ENCODE measurements at places on chromosomes 4 and X. TPM values are rescaled to one million over a fixed set of nuclear protein-coding genes. Genes with fewer than 3 reads are reported as not detected.

DNA sequence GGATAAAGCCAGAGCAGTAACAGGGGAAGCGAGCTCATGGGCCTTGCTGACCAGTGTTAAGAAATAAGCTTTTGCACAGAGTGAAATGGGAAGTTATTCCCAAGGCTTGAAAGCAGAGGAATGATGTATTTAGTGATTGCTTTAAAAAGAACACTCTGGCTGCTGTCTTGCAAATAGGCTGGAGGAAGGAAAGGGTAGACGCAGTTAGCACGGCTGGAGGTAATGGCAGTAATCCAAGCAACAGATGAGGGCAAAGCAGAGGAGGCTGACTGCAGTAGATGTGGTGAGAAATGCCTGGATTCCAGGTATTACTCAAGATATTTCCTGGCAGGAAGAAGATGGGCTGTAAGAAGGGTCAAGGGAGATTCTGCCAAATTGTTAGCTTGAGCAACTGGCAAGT is 1342.3 kb upstream of the AGA start:
- DNase-seq, result no peak

DNA sequence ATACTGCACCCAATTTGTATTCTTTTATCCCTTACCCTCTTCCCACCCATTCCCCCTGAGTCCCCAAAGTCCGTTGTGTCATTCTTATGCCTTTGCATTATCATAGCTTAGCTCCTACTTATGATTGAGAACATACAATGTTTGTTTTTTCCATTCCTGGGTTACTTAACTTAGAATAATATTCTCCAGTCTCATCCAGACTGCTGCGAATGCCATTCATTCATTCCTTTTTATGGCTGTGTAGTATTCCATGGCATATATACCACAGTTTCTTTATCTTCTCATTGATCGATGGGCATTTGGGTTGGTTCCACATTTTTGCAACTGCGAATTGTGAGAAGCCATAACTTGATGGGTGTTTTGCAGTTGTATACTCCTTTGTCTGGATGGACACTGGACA is 62.8 kb downstream of the FHIP1A start:
- DNase-seq, result no peak

GRCh38 chr4:68489338-68489737 is 42.1 kb downstream of the TMPRSS11E start:
- DNase-seq, result no peak

- no peak for DNase-seq
These were observed 133.3 kb downstream of the SPOCK3 start for GRCh38 chr4:167101035-167101434.

GRCh38 chrX:31098079-31098478 is 26.2 kb upstream of the FTHL17 start:
- no peak for DNase-seq

- no peak for DNase-seq
These were observed 342.8 kb upstream of the BOD1L1 start for GRCh38 chr4:13970349-13970748.

DNA sequence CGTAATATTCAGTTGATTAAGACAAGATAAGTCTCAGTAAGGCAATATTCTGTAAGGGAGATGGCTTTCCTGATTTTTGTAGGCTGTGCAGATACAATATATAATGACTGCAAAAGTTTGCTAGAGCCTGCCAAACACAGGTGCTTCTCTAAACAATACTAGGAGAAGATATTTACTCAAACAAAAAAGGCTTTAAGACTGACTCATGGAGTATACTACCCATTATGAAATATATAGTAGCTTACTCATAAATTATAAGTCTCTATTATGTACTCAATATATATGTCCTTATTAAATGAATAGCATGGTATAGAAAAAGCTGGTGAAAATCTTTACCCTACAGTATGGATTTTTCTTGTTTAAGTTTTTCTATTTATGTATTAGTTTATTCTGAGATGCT is 93.2 kb upstream of the IL15 start:
- no peak for DNase-seq

DNA sequence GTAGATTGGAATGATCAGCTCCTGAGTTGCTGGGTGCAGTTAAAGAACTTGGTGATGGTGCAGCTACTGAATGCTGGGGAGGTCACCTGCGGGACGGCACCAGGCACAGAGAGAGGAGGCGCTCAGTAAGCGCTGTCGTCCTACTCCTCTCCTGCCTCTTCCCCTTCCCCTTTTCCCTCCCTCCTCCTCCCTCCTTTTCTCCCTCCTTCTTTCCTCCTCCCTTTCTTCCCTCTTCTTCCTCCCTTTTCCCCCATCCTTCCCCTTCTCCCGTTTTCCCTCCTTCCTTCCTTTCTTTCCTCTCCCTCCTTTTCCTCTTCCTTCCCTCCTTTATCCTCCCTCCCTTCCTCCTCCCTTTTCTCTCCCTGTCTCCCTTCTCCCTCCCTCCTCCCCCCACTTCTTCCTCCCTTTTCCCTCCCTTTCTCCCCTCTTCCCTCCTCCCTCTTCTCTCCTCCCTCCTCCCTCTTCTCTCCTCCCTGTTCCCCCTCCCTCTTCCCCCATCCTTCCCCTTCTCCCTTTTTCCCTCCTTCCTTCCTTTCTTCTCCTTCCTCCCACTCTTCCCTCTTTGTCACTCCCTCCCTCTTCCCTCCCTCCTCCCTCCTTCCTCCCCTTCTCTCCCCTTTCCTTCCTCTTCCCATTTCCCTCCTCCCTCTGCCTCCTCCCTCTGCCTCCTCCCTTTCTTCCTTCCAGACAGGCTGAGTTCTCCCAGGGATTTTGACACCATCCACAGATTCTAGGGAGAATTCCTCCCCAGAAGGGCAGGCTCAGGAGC is 87.9 kb upstream of the PSAPL1 start:
- no peak for DNase-seq

- DNase-seq, result no peak
These were observed 740.1 kb downstream of the KLHL13 start for GRCh38 chrX:117376460-117376859.

DNA sequence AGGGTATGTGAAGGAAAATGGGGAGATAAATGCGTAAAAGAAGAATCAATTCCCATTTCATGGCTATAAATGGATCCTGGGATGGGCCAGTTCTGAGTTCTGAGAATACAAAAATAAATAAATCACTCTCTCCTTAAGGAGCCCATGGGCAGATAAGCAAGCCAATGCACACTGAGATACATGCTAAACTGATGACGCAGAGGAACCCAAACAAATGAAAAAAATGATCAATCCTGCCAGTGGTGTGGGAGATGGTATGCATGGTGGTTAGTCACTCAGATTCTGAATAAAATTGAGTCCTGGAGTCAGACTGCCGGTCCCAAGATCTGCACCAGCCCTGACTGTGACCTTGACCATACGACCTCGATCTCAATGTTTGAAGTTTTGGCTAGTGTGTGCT is 59.7 kb downstream of the NEIL3 start:
- no peak for DNase-seq

- DNase-seq, result peak; percentile 47
These were observed 91.9 kb upstream of the PPP1R2C start for GRCh38 chrX:42869659-42870476.

GRCh38 chr4:185562531-185562930 is 27.2 kb upstream of the PDLIM3 start:
- no peak for DNase-seq

DNA sequence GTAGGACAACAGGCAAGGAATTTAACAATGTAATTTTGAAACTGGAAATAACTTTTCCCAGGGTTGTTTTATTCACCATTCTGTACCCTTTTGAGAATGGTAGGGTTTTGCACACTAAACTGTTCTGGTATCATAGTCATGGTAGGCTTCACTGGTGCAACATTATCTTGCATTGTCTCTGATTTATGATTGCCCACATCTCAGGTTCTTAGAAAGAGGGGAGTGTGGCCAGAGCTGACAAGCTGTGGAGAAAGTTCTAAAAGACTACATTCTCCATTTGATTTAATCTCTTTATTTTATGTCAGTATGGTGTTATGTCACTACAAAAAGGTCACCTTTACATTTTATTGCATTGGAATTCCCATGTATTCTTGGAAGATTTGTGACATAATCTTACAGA is 447.3 kb downstream of the GRIA2 start:
- no peak for DNase-seq

DNA sequence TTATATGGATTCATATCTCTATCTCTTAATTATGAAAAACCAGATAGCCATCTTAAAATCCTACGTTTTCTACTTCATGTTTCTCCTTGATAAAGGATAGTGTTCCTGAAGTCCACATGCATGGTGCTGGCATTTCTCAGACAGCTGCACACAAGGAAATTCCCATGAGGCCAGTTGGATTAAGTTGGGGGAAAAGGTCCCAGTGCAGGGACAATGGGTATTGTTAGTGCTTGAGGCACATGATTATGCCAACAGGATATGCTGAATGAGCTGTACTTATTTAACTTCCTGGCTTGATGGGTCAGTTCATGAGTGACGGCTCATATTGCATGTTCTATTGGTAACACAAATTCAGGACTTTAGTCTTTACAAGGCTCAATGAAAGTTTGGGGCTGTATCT is 913.9 kb upstream of the NDST4 start:
- no peak for DNase-seq

- no peak for DNase-seq
These were observed 28.4 kb downstream of the DDX60L start for GRCh38 chr4:168451744-168452390.

DNA sequence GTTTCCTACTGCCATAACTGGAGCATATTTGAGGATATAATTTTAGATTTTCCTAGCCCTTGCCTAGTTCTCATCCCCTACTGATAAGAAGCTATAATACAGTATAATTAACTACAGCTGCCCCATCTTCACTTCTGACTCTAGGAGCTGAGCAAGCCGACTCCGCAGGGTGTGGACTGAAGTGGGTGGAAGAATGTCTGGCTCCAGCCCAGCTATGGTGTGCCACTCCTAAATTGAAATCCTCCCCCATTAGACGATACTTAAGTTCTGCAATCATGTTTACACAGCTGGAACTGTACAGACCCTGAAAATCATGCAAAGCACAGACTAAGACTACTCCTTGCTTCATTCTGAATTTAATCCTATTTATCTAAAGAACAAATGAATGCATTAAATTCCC is 93.1 kb downstream of the PCDH19 start:
- no peak for DNase-seq

DNA sequence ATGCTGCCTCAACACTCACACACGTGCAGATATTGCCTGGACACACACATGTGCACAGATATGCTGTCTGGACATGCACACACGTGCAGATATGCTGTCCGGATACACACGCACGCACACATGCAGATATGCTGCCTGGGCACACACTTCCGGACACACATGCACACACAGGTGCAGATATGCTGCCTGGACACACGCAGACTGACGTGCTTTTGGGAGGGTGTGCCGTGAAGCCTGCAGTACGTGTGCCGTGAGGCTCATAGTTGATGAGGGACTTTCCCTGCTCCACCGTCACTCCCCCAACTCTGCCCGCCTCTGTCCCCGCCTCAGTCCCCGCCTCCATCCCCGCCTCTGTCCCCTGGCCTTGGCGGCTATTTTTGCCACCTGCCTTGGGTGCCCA is 14.7 kb downstream of the FGFRL1 start:
- peak; percentile 70 for DNase-seq

DNA sequence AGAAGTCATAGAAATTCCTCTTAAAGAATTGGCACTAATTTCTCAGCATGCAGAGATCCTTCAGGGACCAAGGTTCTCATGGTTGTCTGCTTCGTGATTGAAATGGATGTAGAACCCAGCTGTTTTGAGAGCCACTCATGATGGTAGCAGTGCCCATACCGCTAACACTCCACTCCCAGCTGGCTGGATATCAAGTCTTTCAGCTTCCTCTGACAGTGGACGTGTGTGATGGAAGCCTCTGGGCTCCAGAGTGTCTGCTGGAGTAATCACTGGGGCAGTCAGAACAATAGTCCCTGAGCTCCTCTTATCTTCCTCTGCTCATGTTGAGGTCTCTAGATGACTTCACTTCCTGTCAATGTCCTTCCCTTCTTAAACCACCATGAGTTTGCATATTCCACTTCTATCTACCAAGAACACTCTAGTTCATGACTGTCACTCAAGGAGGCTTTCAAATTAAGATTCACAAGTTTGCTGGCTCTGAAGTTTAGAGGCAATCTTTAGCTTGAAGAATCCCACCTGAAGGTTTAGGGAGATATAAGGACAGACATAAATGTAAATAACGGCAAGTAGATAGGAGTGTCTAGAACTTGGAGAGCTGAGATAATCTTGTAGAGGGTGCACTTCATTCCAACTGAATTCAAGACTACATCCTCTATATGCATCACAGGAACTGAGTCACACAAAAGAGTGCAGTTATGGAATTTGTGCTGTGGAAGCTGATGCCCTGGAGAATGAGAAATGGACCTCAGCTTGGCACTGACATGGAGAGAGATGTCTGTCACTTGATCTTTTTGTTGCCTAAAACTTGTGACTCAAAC is 64.5 kb upstream of the WDR1 start:
- DNase-seq, result peak; percentile 61

DNA sequence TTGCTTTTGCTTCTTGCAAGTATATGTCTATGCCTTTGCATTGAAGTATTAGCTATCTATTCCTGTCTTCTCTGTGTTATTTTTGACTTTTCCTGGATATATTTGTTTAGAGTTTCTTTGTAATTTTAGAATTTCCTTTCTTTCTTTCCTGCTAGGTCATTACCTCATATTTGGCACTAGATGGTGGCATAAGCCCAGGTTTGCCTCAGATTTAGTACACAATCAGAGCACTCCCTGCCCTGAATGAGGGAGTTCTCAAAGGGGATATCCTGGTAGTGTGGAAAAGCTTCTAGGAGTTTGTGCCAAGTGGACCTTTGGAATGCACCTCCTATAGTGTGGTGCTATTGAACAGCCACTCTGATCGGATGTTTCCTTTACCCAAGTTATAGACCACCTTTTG is 181.6 kb downstream of the UGT8 start:
- no peak for DNase-seq

GRCh38 chr4:136441629-136442282 is 1090.5 kb downstream of the PCDH18 start:
- DNase-seq, result no peak

DNA sequence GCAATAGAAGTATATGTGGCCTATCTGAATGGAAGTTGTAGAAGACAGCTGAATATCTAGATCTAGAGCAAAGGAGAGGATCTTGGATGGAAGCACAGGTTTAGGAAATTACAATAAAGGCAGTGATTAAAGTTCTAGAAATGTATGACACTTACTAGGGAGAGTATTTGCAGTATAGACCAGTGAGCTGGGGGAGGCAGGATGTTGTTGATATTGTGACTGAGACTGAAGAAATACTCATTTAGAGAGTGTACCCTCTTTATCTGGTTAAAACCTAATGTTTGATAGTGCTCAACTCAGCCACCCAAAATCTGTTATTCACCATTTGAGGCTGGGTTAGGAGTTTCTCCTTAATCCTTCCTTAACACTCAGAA is 439.5 kb downstream of the GRXCR1 start:
- no peak for DNase-seq

GRCh38 chr4:104486716-104487504 is 7.8 kb downstream of the CXXC4 start:
- no peak for DNase-seq

PRDM5 gene
- total RNA-seq, result 0.52 TPM

MAGEB10 gene
- total RNA-seq, result not detected

PROM1 gene
- not detected for total RNA-seq

HTRA3 gene
- total RNA-seq, result 0.11 TPM

SYN1 gene
- total RNA-seq, result 0.74 TPM

TMPRSS11D gene
- not detected for total RNA-seq

NIPAL1 gene
- total RNA-seq, result 1.9 TPM

COL4A6 gene
- not detected for total RNA-seq

TMPRSS11F gene
- not detected for total RNA-seq
